ENCODE measurements at places on chromosomes 1 and 21.

- DNase-seq: peak; percentile 52
Observed at GRCh38 chr1:34885405-34886247, 26.1 kb upstream of the SMIM12 start.

GRCh38 chr1:169804941-169805340 is 10.2 kb upstream of the METTL18 start:
- DNase-seq: no peak

DNA sequence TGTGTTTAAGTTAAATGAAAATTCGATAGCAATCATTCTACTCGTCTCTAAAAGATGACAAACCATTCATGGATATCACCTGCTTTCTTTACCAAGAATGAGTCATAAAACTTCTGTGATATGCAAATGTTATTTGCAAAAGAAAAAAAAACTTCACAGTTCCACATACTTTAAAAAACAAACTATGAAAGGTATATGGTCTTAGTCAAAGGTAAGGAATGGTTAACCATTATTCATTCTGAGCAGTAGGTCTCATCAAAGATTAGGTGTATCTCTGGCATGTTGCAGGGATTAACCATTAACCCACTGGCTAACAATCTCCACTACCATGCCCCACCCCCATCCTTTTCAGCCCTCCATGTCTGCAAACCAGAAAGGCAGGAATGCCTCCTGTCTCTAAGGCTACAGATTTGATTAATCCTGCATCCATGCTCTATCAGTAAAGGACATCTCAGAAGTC is 44.4 kb downstream of the PTPN14 start:
- DNase-seq: peak; percentile 64

GRCh38 chr1:61523893-61524605 is 200.9 kb downstream of the TM2D1 start:
- DNase-seq: peak; percentile 62

DNA sequence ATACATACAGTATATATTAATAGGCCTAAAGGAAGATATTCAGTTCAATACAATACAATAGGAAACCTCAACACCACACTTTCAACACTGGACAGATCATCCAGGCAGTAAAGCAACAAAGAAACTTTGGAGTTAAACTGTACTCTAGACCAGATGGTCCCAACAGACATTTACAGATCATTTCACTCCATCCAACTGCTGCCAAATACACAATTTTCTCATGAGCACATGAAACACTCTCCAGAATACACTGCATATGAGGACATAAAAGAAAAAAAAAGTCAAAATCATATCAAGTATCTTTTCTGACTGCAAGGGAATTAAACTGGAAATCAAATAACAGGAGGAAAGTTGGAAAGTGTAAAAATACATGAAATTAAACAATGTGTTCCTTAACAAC is 607.5 kb upstream of the BRINP3 start:
- peak; percentile 97 for DNase-seq

- no peak for DNase-seq
Observed at GRCh38 chr1:29356663-29357062, 120.3 kb downstream of the PTPRU start.

- DNase-seq: no peak
Observed at GRCh38 chr1:199279872-199280645, 641.2 kb downstream of the PTPRC start.

DNA sequence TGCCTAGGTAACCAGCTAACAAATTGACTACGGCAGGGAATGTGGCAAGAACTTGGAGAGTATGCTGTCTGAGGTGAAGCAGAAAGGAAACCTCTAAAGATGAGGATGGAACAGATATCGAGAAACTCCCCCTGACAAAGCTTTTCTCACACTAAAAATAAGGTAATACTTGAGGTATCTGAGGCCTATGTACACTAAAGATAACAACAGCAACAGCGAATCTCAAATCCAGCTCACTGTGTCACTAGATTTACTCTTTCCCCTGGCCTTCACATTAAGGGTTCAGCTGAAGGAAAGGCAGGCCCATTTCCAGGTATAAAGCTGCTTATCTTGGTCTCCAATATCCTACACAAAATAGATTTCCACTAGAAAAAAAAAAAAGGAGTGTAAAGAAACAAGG is 518.0 kb downstream of the KCNT2 start:
- DNase-seq: no peak

GRCh38 chr1:237672748-237673147 is 218.0 kb downstream of the ZP4 start:
- no peak for DNase-seq

- DNase-seq: no peak
Observed at GRCh38 chr1:236673289-236673919, 12.9 kb upstream of the ACTN2 start.

GRCh38 chr1:232687728-232688127 is 57.8 kb upstream of the SIPA1L2 start:
- DNase-seq: no peak

DNA sequence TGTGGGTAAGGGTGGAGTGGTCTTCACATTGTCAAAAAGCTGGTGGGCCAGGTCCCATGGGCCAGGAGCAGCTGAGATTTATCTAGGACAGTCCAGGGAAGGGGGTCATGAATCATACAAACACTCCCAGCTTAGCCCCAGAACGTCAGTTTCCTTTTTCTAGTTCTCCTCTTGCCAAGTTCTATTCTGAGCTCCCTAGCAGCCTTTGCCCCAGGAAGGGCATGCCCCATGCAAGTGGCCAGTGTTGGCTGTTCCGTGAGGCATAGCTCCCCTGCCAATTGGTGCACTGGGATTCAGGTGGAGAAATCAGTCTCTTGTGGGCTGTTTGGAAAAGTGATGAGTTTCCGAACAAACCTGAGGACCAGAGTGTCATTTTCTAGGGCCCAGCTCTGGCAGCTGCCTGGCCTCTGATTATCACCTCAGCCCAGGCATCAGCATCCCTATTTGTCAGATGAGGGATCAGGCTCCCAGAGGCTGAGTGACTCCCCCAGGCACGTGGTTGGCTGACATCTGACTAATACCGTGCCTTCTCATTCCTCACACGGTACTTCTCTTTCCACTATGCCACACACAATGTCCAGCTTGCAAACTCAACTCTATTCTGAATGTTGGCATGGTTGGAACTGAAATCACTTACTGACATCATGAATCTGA is 14.2 kb upstream of the MYOM3 start:
- no peak for DNase-seq

DNA sequence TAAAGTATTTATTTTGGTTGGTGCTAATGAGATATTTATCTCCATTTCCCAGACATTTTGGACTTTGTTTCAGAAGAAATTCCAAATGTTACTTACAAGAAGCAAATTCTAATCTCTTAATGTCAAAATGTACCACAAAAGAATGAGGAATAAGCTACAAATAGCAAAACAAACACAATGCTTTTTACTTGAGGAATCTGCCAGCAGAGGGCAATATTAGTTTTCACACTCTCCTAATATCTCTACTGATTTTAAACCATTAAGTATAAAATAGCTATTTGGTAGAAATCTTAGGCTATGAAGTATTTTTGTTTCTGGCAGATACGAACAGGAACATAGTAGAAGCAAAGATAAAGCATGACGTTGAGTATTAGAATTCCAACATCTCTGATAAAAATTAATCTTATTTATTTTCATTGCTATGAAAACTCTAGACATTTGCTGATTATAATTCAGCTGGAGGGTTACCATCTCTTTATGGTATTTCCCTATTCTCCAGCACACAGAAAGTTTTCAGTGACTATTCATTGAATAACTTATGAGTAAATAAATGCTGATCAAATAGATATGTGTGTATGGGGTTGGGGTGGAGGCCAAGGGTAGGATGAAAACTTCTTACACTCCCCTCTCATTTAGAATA is 13.4 kb upstream of the HMCN1 start:
- DNase-seq: peak; percentile 60

DNA sequence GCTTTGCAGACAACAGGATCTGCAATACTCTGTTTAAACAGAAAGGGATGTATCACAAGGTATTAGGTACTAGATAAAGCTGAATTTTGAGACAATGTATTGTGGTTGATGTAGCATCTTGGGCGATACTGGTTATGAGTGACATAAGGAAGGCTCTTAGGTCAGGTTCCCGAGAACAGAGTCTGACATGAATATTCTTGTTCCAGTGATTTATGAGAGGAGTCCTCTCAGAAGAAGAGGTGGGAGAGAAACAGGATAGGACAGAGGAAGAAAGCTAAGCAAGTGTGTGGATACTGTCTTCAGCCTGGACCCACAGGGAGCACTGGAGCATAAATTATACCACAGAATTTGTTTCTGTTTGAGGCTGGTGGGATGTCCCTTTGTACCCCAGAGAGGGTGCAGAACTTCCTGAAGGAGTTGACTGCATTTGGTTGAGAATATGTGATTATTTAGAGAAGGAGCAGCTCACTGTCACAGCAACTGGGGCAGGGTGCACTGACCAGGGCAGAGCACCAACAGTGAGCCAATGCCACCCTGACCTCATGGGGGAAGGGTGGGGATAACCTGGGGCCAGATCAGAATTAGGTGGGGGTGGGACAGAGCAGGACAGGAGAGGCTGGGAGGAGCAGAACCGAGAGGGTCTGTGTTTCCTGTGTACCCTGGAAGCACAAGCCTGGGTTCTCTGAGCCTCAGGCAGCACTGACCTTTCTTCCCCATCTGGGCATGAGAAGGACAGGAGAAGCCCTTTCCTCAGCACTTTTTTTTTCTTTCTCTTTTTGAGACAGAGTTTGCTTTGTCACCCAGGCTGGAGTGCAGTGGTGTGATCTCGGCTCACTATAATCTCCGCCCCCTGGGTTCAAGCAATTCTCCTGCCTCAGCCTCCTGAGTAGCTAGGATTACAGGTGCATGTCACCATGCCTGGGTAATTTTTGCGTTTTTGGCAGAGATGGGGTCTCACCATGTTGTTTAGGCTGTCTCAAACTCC is 36.3 kb upstream of the SLC6A9 start:
- DNase-seq: no peak

DNA sequence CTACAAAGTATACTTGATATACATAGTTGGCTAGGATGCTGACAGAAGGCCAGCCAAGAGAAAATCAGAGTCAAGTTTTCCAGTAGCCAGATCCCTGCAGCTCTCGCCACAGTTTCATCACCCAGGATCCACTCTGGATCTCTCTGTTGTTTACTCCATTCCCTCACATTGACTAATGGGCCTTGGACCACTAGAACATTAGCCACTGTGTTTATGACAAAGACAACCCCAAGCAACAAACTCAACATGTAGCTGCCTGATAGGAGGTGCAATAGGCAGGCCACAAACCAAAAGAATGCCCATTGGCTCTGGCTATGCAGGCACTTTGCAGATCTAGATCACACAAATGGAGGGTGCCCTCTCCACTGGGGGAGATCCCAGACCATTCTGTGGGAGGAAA is 44.2 kb downstream of the ARHGEF11 start:
- DNase-seq: no peak

- DNase-seq: no peak
Observed at GRCh38 chr1:28056129-28056925, 32.1 kb downstream of the EYA3 start.

DNA sequence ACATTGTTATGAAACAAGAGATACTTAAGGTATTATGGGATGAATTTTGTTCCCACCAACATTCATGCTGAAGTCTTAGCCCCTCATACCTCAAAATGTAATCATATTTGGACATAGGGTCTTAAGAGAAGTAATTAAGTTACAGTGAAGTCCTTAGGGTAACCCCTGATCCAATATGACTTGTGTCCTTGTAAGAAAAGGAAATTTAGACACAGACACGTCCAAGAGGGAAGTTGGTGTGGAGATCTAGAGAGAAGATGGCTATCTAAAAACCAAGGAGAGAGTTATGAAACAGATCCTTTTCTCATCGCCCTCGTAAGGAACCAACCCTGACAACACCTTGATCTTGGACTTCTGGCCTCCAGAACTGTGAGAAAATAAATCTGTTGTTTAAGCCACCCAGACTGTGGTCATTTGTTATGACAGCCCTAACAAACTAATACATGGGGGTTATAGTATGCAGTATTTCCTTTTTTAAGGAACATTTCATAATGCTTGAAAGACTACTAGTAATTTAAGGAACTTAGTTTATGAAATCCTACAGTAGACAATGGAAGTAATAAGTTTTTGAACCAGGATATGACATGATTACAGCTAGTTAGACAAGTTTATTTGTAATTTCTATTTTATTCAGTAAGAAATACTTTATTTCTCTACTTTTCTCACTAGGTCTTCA is 875.5 kb upstream of the ADGRL2 start:
- DNase-seq: no peak

GRCh38 chr1:182616130-182617013 is 12.2 kb upstream of the RGS16 start:
- peak; percentile 94 for DNase-seq

DNA sequence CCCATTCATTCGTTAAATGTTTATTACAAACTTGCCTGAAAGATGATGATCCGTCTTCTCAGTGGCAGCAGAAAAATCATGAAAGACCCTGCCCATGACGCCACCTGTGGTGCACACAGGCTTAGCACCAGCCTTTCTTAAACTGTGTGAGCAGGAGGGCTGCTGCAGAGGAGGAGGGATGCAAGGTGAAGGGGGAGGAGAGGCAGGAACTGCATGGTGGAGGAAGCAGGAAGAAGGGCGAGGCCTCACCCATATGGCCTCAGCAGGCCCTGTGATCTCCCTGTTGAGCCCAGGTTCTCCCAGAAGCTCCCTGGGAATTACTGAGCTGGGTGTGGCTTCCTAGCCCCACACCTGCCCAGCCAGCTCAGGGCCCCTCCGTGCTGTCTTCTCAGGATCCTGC is 25.0 kb upstream of the RD3 start:
- peak; percentile 59 for DNase-seq

- no peak for DNase-seq
Observed at GRCh38 chr1:172978595-172978994, 72.1 kb downstream of the TNFSF18 start.

DNA sequence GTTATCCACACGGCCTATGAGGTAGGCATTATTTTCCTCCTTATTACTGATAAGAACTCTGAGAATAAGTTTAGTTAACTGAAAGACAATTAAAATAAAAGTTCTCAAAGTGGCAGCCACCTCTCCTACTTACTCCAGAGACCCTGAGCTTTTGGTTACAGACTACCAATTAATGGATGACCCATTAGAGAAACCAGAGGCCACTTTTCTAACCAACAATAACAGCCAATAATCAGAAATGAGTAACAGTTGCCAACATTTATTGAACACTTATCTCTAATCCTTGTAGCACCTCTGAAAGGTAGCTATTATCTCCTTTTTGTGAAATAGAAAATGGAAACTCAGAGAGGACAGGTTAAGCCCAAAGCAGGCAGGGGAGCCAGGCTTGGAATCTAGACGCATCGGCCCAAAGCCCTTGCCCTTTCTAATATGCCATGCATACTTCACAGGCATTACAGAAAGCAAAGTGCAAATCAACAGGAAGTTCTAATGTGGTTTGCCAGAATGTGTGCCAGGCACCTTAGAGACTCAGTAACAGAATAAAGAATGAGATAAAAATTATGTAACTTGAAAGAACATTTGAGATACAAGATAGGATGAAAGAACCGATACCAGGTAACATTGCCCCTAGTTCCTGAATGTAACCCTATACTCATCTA is 50.0 kb downstream of the BEND5 start:
- DNase-seq: no peak

Data from NCI-H2171 treated with DMSO at 0.1 percent for 48 hours (cell line).